ENCODE measurements at places on chromosomes 4 and X.

DNA sequence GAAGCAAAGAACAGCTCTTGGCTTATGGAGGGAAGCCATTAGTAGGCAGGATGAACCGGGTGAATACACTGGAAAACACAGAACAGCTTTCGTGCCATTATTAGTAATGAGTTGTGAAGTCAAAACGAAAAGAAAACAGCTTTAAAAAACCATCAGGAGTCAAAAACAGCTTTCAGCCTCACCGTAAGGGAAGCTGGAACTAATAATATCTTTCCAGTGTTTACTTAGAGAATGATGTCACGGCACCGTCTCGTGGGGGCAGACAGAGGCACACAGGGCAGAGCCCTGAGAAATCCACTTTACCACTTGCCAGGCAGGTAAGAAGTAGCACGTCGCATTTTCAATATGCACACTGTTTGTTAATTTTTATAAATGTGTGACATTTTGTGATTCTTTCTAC, 37.9 kb upstream of the HMX1 start:
- DNase-seq: no peak

DNA sequence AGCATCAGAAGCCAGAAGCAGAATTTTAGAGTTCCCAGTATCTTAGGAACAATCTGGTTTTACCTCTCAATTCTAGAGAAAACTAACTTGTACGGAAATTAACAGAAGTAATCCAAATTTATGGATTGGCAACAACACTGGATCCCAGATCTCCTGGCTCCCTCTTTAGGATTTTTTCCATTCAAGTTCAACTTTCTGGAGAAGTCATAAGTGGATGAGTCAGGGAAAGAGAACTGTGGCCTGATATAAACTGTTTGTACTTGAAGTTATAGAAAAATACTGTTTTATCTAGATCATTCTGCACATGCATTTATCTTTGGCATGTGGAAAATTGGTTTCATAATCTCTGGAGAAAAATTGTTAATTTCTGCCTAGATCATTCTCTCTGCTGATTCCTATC, 380.4 kb downstream of the PCDH7 start:
- no peak for DNase-seq

DNA sequence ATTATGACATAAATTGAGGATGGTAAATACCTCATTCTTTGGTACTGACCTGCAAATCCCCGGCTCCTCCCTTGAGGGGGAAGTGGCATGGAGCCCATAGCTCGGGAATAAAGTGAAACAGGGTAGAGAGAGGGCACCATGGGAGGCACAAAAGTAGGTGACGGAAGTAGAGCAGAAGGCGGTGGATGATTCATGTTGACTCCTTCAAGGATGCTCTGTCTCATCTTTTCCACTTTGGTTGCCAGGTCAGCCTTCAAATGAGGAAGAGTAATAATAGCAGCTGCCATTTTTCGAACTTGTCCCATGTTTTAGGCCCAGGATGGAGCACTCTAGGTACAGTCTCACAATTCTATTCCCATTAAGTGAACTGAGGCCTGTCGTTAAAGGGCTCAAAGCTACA, 41.4 kb upstream of the PHF8 start:
- DNase-seq: no peak

- no peak for DNase-seq
These were observed 57.3 kb downstream of the RAP1GDS1 start for GRCh38 chr4:98318521-98318920.

DNA sequence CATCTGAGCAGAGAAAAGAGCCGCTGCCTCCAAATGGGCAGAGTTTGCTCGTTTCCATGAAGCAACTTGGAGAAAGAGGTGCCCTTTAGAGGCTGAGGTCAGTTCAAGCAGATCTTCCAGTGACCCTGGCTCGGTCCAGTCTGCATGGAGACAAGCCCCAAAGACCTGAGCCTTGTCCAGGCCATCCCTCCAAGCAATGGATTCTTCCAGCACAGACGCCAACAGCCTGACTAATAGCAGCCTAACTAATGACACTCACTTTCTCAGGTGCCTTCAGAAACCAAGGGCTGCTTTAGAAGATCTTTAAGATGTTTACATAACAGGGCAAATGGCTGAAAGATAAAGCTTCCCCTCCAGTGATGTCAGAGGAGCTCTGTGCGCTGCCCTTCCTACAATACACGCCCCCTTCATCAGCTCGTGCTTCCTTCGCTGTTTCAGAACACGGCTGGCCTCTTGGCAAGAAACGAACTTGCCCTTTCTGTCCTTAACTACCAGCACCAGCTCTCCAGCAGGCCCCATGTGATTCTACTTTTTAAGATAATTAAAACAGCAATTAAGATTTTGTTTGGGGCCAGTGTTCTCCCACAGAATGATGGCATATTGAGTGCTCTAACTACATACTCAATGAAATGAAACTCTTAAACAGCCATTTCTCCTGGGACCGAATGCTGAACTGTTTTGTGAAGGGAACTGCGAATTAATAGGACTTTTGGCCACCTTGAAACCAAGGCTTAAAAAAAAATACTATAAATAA, 119.0 kb downstream of the GPR143 start:
- DNase-seq: no peak

DNA sequence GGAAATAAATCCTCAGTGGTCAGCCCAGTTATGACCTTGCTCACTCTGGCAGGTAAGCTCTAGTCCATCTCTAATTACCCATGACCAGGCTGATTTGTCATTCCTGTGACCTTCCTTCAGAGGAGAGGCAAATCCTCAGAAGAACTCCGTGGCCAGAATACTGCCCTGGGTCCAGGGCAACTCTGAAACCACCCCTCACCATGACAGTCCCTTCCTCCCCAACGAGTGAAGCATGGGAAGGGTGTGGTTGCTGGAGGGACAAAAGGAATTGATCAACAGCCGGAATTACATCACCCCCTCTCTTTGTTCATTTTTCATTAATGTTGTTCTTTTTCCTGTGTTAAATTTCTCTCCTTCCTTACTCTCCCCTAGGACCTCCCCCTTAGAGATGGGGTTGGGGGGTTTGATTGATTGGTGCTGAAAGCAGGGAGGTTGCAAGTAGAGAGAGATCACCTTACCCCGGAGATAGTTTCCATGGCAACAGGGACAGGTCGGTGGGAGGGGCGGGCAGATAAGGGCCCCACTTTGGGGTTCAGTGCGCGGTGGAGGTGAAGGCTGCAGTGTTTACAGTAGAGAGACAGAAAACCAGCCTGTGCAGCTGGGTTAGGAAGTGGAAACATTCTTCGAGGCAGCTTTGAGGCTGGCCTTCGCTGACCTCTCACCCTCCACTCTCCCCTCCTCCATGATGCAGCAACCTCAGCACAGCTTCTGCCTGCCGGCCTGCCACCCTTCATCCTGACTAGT, 647.4 kb downstream of the BCOR start:
- no peak for DNase-seq

- no peak for DNase-seq
These were observed 18.9 kb upstream of the HTRA3 start for GRCh38 chr4:8250637-8251036.

DNA sequence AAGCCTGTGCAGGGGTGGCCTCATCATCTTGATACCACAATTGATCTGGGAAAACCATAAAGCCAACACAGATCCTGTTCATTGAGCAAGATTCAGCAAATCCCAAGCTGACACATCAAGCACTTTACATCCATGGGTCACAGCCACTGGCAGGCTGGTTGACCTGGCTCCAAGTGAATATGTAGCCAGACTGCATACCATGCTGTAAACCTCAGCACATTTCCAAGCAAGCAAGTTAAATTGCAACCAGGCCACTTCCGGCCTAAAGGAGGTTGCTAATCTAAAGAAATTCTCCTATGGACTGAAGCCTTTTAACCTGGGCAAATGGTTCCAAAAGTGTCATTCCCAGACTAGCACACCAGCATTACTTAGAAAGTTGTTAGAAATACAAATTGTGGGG, 54.4 kb upstream of the USP26 start:
- DNase-seq: no peak

- no peak for DNase-seq
These were observed 15.9 kb upstream of the STOX2 start for GRCh38 chr4:183889190-183889589.

GRCh38 chr4:99405433-99406115, 29.6 kb downstream of the ADH7 start:
- peak; percentile 67 for DNase-seq

DNA sequence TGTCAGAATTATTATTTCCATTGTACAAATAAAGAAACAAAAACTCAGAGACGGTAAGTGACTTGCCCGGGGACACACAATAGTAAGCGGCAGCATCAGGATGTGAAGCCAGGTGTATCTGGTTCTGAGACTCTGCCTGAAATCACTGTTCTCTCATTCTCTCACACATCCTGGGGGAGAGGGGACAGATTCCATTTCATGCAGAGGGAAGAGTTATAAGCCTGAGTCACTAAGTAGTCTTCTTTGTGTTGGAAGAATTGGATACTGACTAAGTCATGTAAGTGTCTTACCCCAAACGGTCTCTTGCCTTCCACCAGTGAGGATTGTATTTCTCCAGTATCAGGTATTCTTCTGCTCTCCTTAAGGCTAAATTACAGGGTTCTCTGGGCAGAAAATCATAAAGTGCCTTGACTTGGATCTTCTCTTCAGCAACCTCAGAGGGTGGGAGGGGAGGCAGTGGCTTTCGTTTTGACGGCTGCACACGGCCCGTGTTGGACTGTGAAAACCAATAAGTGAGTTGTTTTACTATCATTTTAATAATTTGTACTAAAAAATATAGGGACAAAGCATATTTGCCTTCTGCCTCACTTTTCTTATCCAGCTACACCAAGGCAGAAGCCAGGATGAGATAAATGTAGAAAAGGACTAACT, 21.9 kb downstream of the TXK start:
- no peak for DNase-seq

GRCh38 chr4:152459326-152459725, 76.6 kb downstream of the FBXW7 start:
- peak; percentile 27 for DNase-seq

- no peak for DNase-seq
These were observed 286.3 kb downstream of the ANK2 start for GRCh38 chr4:113335746-113336145.

DNA sequence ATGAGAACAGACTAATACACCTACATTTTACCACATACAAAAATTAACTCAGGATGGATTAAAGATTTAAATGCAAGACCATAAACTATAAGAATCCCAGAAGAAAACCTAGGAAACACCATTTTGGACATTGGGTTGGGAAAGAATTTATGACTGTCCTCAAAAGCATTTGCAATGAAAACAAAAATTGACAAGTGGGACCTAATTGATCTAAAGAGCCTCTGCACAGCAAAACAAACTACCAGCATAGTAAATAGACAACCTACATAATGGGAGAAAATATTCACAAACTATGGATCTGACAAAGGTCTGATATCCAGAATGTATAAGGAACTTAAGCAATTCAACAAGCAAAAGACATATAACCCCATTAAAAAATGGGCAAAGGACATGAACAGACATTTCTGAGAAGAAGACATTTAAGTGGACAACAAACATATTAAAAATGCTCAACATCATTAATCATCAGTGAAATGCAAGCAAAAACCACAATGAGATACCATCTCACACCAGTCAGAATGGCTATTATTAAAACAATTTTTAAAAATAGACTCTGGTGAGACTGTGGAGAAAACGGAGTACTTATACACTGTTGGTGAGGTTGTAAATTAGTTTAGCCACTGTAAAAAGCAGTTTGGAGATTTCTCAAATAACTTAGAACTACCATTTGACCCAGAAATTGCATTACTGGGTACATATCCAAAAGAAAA, 221.7 kb upstream of the DIPK2B start:
- DNase-seq: no peak

- no peak for DNase-seq
These were observed 1814.9 kb downstream of the STIM2 start for GRCh38 chr4:28675582-28675981.

- peak; percentile 70 for DNase-seq
These were observed 68.3 kb upstream of the RBPJ start for GRCh38 chr4:26252349-26253025.

DNA sequence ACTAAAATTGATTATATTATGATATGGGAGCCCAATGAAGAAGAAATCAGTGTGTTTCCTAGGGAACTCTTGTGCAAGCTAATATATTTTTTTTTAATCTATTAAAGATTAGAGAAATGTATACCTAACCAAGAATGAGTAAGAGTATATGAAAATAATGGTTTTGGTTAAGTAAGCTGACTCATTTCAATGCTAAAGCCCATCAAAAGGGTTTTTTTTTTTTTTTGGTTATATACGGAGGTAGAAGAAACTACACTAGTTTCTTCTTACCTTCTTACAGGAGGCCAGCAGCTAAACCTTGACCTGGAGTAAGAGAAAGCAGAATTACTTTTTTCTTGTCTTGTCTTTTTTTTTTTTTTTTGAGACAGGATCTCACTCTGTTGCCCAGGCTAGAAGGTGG, 27.5 kb downstream of the RUFY3 start:
- peak; percentile 9 for DNase-seq

- no peak for DNase-seq
These were observed 40.1 kb downstream of the OFD1 start for GRCh38 chrX:13774696-13775095.

GRCh38 chr4:125750828-125751466, 436.2 kb downstream of the FAT4 start:
- no peak for DNase-seq

DNA sequence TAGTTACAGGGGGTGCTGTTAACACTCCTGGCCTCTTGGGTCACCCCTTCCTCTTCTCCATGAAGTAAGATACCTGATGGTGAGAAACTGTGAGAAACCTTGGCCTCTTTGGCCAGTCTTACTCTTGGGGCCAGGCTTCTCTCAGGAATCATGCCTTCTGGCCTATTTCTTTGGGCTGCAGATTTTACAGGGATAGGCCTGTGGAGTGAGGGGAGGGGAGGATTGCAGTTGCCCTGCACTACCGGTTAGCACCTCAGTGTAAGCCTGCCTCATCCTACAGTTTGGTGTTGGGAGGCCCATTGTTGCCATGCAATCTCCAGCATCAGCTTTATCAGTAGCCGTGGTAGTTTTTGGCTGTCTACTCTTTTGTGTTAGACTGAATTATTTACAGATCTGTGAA, 7.6 kb upstream of the PGRMC2 start:
- DNase-seq: no peak

DNA sequence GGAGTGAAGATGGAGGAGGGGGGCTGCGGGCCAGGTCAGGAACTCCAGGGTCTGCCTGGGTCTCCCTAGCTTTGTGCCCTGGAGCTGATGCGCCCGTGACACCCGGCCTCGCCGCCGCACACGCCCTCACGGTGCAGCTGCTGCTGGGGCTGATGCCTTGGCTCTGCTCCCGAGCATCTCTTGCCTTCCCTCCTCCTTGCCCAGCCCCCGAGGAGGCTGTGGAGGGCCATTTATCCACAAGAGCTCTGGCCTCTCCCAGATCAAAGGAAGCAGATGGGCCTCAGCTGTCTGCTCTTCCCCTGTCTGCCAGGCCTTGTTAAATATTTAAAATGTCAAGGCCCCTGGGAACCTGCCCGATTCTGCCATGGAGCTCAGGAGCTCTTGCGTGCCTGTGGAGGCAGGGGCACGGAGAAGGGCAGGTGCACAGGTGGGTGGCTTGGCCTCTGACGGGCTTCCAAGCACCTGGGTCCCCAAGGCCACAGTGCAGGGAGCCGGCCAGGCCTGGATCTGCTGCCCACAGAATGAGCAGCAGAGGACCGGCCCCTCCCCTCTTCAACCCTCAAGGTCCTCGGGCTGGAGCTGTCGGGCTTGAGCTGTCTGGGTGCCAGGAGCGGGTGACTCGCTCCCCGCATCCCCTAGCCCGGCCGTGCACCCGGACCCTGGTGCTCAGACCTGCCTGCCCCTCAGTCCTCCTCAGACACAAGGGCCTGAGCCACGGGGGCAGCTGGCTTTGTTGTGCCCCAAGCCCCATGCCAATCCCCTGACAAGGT, 20.3 kb downstream of the ATP2B3 start:
- no peak for DNase-seq

- no peak for DNase-seq
These were observed 50.1 kb upstream of the ADRA2C start for GRCh38 chr4:3715855-3716630.
